ENCODE measurements at places on chromosomes 16 and 17. TPM values are rescaled to one million over a fixed set of nuclear protein-coding genes. Genes with fewer than 3 reads are reported as not detected.

GRAP gene
- 0.64 TPM for total RNA-seq

KLHDC4 gene
- 65.4 TPM for total RNA-seq

KCNH4 gene
- 0.71 TPM for total RNA-seq

ARL5C gene
- total RNA-seq: not detected

SLC38A8 gene
- total RNA-seq: not detected

GAS7 gene
- total RNA-seq: 2.0 TPM

GRCh38 chr16:49947907-49948678, 76.9 kb upstream of the CNEP1R1 start:
- DNase-seq: no peak
- H3K27me3 ChIP-seq: no peaks in the 10 kb centered on the region
- no peaks in the 10 kb centered on the region for H3K4me1 ChIP-seq

DNA sequence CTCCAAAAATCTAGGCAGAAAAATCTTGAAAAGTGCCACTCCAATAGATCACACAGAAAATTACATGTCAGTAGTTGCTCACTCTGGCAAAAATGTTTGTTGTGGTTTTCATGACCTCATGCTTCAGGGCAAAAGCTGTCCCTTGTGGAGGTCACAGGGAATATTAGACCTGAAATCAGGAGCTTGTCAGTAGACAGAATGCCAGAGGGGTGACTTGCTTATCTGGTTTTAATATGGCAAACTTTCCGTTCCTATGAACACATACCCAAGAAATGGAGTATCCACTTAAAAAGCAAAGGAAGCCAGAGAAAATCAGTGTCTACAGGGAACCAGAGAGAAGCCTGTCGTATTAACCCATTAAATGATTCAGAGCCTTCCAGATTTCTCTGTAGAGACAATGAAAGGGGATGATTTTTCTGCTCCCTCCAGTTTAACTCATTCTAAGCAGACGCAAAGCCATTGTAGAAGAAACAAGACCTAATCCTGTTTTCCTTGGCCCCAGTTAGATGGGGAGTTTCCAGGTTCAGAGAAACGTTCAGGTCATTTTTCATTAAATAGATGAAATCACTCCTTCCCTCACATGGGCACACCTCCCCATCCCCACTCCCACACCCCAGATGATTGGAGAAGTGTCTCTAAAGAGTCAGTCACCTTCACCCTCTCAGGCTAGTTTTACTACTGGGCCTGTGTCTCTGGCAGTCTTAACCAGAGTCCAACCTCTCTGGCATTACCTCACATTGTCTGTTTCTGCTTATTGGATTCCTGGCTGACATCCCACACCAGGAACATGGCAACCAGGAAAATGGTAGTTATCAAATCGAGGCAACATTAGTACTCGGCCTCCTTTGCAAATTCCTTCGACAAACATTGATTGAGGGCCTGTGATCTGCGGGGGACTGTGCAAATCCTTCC, 6.0 kb downstream of the SOX9 start:
- H3K27ac ChIP-seq: no peak overlapping the region
- peaks cover 26% of the 10 kb centered on the region for H3K4me1 ChIP-seq
- no peak for DNase-seq

GRCh38 chr16:7044331-7044730, 288.3 kb upstream of the RBFOX1 start:
- H3K27me3 ChIP-seq: peaks cover 3% of the 10 kb centered on the region
- no peak overlapping the region for H3K27ac ChIP-seq
- peaks cover 5% of the 10 kb centered on the region for H3K36me3 ChIP-seq
- no peak for DNase-seq

GRCh38 chr17:15039366-15039765, 225.8 kb downstream of the PMP22 start:
- no peak overlapping the region for H3K4me3 ChIP-seq
- H3K27ac ChIP-seq: no peak overlapping the region
- H3K4me1 ChIP-seq: no peaks in the 10 kb centered on the region

DNA sequence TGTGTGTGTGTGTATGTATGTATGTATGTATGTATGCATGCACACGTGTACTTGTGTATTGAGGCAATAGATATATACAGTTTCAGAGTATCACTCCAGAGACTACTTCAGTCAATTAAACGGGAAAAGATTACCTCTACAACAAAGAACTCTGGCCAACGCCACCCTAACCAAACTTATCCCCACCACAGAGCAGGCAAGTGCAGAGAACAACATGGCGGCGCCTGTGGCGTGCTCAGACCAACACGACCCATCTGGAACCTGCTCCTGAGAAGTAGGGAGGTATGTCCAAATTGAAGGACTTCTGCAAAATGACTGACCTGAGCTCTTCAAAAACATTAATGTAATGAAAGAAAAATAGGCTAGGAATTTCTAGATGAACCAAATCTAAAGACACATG, 12.4 kb downstream of the USP22 start:
- peak overlapping the region; percentile 12 for H3K27ac ChIP-seq
- H3K4me1 ChIP-seq: peaks cover 43% of the 10 kb centered on the region
- no peak overlapping the region for H3K4me3 ChIP-seq

- H3K36me3 ChIP-seq: no peaks in the 10 kb centered on the region
- DNase-seq: no peak
- H3K27ac ChIP-seq: peak overlapping the region; percentile 67
Observed at GRCh38 chr16:89442990-89443726, 47.2 kb downstream of the ANKRD11 start.

DNA sequence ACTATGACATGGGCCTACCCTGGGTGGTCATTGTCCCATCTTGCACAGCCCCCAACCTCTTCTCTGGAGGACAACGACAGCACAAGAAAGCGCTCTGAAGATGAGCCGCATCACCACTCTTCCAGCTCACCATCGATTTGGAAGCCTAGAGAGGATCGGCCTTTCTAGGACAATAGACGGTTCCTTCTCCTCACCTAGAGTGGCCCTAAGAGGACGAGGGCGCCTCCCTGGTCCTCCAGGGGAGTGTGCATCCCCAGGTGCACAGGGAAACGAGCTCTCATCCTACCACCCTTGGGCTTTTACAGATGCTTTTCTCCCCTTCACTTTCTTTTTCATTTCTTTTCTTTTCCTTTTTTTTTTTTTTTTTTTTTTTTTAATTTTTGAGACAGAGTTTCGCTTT, 20.3 kb upstream of the SLC52A1 start:
- peaks cover 6% of the 10 kb centered on the region for H3K27me3 ChIP-seq
- peaks cover 5% of the 10 kb centered on the region for H3K36me3 ChIP-seq
- H3K4me3 ChIP-seq: no peak overlapping the region
- H3K27ac ChIP-seq: no peak overlapping the region
- no peaks in the 10 kb centered on the region for H3K4me1 ChIP-seq

DNA sequence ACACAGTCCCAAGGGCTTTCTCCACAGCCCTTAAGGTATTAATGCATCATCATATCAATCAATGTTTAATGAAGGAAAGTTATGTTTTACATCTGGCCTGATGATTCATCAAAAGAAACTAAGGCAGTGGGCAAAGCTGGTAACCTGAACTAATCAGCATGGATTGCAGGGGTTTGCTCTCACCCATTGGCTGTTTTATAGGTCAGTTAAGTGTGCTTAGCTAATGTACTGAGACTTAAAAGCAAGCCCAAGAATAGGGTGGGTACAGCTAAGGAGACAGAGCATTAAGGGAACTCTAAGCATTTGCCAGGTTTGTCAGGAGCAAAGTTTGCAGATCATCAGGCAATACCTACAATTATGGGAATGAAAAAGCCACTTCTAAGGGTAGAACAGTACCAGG, 1247.6 kb downstream of the CDH8 start:
- no peak overlapping the region for H3K27ac ChIP-seq
- no peak overlapping the region for H3K4me3 ChIP-seq
- H3K27me3 ChIP-seq: no peaks in the 10 kb centered on the region
- H3K4me1 ChIP-seq: no peaks in the 10 kb centered on the region
- no peak for DNase-seq

DNA sequence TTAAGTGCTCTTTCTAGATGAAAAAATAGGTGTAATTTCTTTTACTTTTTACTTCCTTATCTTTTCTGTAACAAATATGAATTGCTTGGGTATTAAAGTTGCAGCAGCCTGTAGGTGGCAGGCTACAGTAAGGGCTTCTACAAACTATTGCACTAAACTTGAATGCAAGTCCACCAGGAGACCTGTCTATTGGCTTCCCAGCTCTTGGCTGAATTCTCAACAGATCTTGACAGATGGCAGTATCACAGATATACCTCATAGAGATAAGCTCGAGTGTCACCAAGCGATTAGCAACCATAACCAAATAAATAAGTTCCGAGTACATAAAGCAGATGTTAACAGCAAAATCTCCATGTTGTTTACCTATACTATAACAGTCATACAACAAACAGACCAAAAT, 5.9 kb downstream of the BBS2 start:
- H3K36me3 ChIP-seq: no peaks in the 10 kb centered on the region
- H3K27me3 ChIP-seq: no peaks in the 10 kb centered on the region
- H3K4me1 ChIP-seq: peaks cover 5% of the 10 kb centered on the region
- H3K27ac ChIP-seq: no peak overlapping the region
- H3K4me3 ChIP-seq: no peak overlapping the region

GRCh38 chr17:40493697-40494096, 7.7 kb downstream of the TNS4 start:
- H3K36me3 ChIP-seq: no peaks in the 10 kb centered on the region
- no peak overlapping the region for H3K4me3 ChIP-seq
- H3K27ac ChIP-seq: no peak overlapping the region
- H3K4me1 ChIP-seq: peaks cover 11% of the 10 kb centered on the region

- H3K36me3 ChIP-seq: peaks cover 5% of the 10 kb centered on the region
- DNase-seq: peak; percentile 77
- peak overlapping the region; percentile 93 for H3K4me3 ChIP-seq
- H3K27me3 ChIP-seq: peaks cover 10% of the 10 kb centered on the region
- H3K4me1 ChIP-seq: peaks cover 18% of the 10 kb centered on the region
Observed at GRCh38 chr17:29179232-29180033, 765 bp downstream of the MYO18A start.

DNA sequence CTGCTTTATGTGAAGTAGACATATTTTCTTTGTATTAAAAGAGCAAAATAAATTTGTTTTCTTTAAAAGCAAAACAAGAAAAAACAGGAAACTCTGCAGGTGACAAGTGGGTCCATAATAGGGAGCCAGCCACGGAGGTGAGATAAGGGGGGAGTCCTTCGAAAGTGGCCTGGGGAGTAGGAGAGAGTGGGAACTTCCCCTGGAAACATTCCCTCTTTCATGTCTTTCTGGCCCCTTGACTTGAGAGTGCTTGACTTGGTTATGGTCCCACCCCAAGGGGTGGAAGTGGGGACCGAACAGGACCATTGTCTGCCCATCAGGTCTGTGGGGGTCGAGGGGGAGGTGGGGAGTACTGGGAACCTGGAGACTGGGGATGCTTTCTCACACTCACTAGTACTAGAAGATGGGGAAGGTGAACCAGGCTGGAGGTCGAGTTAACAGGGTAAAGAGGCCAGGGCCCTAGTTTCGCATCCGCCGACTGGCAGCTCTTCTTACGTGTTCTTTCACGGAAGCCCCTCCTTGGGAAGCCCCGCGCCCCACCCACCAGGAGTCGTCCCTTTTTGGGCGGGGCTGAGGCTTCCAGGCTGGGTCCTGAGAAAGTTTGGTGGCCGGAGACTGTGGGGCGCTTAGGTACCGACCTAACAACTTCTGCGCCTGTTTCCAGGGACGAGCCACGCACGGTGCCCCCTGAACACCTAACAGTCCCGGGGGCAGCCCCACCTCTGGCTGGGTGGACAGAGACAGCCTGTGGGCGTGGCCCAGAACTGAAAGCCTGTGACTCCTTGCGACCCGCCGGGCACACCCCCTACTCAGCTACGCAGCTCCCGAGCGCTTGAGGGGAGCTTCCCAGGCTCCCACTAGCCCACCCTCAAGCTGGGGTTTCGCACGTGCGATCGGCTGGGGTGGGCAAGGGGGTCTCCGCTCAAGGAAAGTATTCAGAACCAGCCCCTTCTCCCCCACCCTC, 790 bp downstream of the TRADD start:
- peaks cover 3% of the 10 kb centered on the region for H3K4me1 ChIP-seq
- H3K27ac ChIP-seq: no peak overlapping the region
- peaks cover 34% of the 10 kb centered on the region for H3K27me3 ChIP-seq
- no peak for DNase-seq
- H3K36me3 ChIP-seq: no peaks in the 10 kb centered on the region

DNA sequence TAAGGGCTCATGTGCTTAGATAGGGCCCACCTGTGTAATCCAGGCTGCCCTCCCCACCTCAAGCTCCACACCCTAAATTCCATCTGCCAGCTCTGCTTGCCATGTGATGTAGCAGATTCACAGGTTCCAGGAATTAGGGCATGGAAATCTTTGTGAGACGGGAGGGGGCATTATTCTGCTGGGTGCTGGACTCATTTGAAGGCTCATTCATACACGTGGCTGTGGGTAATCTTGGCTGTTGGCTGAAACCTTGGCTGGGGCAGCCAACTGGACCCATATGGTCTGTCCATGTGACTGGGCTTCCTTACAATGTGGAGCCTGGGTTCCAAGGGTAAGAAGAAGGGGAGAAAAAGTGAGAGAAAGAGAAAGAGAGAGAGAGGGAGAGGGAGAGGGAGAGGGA, 115.1 kb downstream of the CYLD start:
- H3K27ac ChIP-seq: no peak overlapping the region
- H3K4me1 ChIP-seq: no peaks in the 10 kb centered on the region
- H3K36me3 ChIP-seq: no peaks in the 10 kb centered on the region
- H3K27me3 ChIP-seq: peaks cover 5% of the 10 kb centered on the region
- H3K4me3 ChIP-seq: no peak overlapping the region

DNA sequence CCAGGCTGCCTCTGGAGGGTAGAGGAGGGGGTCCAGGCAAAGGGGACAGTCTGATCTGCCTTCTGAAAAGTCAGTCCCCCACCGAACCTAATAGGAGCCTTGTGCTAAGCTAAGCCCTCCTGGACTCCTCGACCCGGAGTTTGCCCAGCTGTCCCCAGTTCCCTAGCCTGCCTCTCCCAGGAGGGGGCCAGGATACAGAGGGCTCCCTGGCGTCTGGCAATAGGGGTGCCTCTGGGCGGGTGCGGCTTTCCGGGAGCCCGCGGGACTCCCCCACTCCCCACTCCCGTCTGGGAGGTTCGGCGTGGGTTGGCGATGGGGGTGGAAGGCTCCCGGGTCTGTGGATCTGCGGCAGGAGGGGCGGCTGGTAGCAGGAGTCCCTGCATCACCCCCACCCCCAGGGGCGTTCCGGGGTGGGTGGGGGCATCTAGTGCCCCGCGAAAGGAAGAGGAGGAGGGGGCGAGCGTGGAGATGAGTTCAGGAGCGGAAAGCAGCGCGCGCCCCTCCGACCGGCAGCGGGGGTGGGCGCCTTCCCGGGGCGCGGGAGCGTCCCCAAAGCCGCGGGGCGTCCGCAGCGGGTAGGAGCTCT, 1.2 kb downstream of the GSG1L start:
- no peaks in the 10 kb centered on the region for H3K4me1 ChIP-seq
- H3K4me3 ChIP-seq: no peak overlapping the region
- no peaks in the 10 kb centered on the region for H3K36me3 ChIP-seq
- no peak for DNase-seq
- peaks cover 19% of the 10 kb centered on the region for H3K27me3 ChIP-seq
